ENCODE measurements at places on chromosomes 13 and 19.
A peak's percentile ranks its signal among the peaks of the same experiment; 100 is the strongest.

DNA sequence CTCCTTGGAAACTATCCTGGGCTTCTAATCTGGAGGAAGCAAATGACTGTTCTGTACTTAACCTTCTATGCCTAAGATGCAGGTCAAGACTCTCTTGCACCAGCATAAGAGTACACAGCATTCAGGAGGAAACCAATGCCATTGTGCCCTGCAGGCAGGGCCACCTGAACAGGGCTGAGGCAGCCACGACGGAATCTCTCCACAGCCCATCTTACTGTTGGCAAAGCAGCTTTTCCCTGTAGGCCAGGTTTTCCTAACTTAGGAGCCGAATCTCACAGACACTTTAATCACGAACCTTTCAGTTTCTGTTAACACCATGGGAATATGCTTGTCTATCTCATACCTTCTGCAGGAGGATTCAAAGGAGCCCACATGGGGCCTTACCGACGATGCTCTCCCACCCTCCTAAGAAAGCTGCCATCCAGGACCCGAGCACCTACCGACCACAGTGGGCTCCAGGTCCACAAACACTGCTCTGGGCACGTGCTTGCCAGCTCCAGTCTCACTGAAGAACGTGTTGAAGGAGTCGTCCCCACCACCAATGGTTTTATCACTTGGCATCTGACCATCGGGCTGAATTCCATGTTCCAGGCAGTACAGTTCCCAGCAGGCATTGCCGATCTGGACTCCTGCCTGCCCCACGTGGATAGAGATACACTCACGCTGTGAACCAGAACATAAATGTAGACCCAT, 2.6 kb downstream of the TUBA3C start:
- DNase-seq, result no peak

GRCh38 chr19:47413941-47414340, 5.4 kb downstream of the MEIS3 start:
- DNase-seq, result no peak

DNA sequence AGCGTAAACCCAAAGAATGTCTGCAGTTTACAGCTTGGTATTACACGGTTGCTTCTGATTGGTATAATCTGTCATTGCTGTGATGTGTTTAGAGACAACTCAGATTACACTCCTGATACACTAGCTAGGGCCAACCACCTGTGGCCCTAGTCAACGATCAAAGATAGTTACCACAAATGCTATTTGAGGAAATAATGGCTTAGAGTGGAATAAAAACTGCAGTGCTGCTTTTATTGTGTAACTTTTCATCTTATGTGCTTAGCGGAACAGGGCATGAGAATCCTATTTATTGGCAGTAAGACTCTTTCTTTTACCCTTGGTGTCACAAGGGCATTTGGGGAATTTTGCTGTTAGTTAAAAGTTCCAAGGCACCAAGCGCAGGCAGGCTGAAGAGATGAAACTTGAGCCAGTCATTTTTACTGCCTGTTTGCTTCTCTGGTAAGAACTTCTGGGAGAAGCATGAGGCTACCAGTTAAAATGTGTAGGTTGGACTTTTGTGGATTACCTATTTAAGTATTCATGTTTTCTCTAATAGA, 363.3 kb downstream of the KCNRG start:
- peak; percentile 62 for DNase-seq

- DNase-seq, result peak; percentile 61
These were observed 792 bp upstream of the LENG8 start for GRCh38 chr19:54448040-54448773.

DNA sequence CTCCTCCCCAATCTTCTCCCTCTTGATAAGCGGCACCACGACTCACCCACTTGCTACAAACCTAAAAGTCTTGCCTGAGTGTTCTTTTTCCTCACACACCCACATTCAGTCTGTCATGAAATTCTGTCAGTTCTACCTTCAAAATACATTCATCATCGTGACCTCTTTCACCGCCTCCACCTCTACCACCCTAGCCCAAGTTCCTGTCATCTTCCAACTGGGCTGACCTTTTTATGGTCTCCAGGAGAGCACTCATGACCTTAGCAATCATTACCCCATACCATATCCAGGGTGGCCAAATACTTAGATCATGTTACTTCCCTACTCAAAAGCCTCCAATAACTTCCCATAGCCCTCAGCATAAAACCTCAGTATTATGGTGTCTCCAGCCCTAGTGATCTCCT, 110.4 kb upstream of the TSC22D1 start:
- DNase-seq, result no peak

DNA sequence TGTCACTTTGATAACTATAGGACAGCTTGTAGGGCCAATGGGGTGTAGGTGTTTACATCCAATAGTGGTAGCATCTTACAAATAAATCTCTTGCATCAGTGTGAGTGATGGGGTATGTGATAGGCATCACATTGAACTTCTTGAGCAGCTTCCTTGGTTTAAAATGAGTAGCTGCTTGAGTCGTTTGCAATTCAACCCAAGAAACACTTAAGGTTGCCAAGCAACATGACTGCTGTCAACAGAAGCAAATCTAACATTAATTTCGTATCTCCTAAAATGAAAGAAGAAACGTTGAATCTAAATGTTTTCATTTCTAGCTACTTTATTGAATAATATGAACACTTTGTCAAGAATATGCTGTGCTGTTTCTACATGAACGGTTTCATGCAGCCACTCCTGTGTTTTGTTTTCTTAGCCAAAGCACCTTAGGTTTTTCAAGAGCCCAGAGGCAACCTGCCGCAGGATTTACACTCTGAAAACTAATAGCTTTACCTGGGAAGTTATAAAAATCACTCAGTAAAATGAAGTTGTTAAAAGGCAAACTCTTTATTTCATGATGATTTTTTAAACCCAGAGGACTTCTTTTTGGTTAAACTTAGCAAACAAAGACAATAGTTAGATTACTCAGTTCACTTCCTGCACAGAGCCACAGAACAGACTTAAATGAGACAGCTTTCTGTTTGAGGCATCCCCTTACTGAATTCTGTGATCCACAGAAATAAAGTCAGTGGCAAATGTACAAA, 305.2 kb downstream of the MTUS2 start:
- DNase-seq, result no peak

DNA sequence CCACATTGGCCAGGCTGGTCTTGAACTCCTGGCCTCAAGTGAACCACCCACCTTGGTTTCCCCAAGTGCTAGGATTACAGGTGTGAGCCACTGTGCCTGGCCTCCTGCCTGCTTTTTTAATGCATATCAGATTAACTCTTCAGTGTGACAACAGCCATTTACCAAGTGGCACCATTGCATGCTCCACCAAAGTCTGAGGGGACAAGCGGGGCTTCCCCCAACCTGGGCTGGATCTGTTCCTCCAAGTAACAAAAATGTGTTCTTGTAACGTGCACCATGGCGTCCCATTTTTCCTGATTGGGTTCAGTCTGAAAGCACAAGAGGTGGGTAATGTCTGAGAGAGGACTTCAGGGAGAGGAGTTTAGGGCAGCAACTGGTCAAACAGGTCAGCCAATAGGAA, 77.8 kb downstream of the TEX29 start:
- DNase-seq, result no peak

GRCh38 chr13:100657881-100658315, 16.7 kb downstream of the TMTC4 start:
- DNase-seq, result no peak
